HFFc6 (cell line): ENCODE measurements at places on chromosomes 7 and 10.
A peak's percentile ranks its signal among the peaks of the same experiment; 100 is the strongest.

- peak; percentile 51 for DNase-seq
Measured at GRCh38 chr7:142811154-142811737, 40.5 kb downstream of the PRSS2 start.

- no peak for DNase-seq
Measured at GRCh38 chr10:118585234-118585633, 10.2 kb downstream of the PRLHR start.

GRCh38 chr7:90256778-90257177, 11.8 kb downstream of the CFAP69 start:
- no peak for DNase-seq

DNA sequence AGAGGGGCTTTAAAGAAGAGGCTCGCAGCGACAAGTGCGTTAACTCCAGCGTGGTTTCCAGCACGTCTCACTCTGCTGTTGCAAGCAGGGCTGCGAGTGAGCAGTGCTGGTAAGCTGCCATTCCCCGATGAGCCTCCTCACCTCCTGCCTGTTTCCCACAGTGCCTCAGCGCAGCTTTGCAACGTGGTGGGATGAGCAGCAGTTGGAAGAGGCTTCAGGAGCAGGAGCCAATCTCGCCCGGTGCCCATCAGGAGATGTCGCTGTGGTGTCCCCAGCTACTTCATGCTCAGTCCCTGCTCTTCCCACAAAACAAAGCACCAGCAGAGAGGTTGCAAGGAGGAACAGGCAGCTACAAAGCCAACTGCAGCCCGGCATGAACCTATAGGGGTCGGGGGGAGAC, 2.4 kb upstream of the ADARB2 start:
- DNase-seq, result no peak

DNA sequence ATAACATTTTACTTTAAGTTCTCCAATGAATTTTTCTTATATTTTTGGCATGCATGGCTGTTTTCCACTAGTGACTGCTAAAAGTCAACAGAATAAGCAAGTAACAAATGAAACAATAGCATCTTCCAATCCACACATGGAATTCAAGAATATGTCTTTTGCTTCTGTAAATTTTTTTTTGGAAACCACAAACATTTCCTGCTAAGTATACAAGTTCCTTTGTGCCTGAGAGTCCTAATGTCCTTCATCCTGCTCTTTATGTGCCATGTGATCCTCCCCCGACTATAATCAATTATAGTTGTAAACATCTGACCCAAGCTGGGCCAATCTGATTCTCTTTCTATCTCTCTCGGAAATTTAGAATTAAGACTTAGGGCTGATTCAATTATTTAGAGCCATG, 61.2 kb downstream of the PPP1R3C start:
- DNase-seq, result no peak

- no peak for DNase-seq
Measured at GRCh38 chr10:100970914-100971811, 1.9 kb downstream of the SEMA4G start.

DNA sequence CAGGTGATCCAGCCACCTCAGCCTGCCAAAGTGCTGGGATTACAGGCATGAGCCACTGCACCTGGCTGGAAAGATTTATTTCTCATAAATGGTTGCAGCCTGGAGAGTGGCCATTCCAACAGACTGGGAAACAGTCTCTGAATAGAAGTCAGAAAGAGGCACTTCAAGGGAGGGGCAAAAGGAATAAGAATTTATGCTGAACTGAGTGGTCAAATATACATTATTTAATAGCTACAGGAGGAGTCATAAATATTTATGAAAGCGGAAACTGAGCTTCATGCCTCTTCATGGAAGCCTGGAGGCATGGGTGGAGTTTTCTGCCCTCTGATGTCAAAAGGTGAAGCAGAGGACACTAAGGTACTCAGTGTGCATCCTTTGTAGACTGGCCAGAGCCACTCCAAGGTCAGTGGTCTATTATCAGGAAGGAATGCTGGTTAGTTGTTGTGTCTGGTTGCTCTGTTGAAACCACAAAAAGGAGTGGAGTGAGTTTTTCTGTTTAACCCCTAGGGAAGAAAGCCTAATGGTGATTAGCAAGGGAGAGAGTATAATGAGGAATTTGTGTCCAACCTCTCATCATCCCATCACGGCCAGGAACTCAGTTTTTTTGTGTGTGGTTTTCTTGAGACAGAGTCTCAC, 9.3 kb upstream of the NRBF2 start:
- DNase-seq, result no peak

GRCh38 chr10:30056767-30057355, 2.5 kb downstream of the JCAD start:
- DNase-seq, result no peak

DNA sequence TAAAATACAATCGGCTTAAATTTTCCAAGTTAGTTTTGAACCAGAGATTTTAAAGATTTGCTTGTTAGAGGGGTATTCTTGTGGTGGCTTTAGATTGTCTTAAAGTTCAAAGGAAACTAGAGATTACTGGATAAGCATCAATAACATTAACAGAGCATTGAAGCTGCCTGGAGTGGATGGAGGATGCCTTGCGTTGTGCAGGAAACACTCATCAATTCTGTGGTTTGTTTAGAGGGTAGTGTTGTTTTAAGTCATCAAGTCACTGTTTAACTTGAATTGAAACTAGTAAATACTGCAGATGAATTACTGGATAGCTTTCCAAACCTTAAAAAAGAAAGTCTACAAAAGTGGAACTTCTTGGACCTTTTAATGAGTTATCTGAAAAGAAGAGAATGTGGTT, 218.6 kb downstream of the CELF2 start:
- no peak for DNase-seq
